ENCODE measurements at places on chromosomes 11 and 22.

- DNase-seq: no peak
These were observed 76.4 kb upstream of the DRD2 start for GRCh38 chr11:113551645-113552044.

- DNase-seq: no peak
These were observed 28.0 kb downstream of the ZC3H12C start for GRCh38 chr11:110121204-110121603.

- DNase-seq: no peak
These were observed 43.8 kb downstream of the KCNQ1OT1 start for GRCh38 chr11:2655834-2656622.

DNA sequence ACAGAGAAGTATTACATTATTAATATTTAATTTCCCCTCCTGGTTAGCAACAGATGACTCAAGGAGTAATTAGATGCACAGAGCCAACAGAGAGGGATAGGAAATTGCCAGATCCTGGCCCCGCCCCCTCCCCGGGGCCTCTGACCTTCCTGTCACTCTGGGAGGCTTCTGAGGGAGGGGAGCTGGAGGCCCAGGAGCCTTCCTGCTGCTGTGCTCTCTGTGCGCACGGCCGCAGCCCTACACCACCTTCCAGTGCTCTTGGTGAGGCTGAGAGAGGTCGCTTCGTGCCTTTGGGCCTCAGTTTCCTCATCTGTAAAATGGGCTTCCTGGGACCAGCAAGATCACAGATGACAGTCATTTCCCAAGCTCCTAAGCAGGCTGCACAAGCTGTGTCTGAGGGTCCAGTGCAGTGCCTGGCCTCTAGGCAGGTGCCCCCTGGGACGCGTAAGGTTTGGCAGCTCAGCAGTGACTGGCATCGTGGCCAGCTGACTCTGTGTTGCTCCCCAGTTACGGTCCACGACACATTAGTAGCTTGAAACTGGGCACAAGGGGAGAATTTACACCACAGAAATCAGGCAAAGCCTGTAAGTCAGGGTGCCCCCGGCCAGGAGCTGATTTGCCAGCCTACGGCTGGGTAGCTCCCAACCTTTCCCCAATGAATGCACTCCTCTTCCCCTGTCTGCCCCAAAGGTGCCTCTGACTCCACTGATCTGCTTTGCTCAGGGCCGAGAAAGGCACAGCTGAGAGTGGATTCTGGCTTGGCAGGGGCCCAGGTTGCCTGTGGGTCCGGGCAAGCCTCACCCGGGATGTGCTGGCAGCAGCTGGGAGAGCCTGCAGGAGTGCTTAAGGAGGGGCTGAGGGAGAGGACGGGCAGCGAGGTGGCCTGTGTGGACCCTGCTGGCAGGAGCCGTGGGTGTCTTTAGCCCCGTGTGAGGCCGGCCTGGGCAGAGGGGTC lies 2.3 kb downstream of the ADORA2A start:
- no peak for DNase-seq

DNA sequence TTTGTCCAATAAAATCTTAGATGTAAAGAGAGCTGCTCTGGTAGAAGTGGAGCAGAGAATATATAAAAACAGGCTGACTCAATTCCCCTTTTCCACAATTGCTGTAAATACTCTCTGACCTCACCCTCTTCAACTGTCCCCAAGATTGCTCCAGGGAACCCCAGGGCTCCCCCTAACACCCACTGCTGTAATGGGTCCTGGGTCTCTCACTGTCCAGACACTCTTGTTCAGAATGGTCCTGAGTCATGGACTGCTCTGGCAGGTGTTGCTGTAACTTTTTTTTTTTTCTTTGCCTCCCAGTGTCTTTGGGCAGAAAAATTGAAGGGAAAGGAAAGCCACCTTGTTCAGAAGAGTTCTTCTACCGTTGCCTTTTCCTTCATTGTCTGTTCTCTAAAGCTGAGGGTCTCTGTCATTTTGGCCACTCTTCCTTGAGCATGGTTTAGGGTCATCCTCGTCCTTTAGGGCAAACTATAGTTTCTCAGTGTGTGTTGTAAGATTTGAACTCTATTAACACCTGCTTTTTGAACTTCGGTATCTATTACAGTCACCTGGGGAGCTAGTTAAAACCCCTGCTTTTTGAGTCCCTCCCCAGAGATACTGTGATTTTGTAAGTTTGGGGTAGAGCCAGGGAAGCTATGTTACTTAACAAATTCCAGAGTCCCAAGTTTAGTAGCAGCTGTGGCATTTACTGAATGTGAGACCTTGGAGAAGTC lies 209.5 kb downstream of the NAV2 start:
- no peak for DNase-seq

- no peak for DNase-seq
These were observed 410.3 kb downstream of the KCNA4 start for GRCh38 chr11:29606330-29607031.

- peak; percentile 17 for DNase-seq
These were observed 115.9 kb upstream of the CCDC179 start for GRCh38 chr11:22976146-22976545.

GRCh38 chr11:43834286-43834685 lies 46.3 kb upstream of the ALKBH3 start:
- no peak for DNase-seq

GRCh38 chr22:37904572-37905533 lies 1.2 kb upstream of the MICALL1 start:
- DNase-seq: peak; percentile 92

- DNase-seq: no peak
These were observed 3.7 kb downstream of the LRRC32 start for GRCh38 chr11:76666830-76667229.

DNA sequence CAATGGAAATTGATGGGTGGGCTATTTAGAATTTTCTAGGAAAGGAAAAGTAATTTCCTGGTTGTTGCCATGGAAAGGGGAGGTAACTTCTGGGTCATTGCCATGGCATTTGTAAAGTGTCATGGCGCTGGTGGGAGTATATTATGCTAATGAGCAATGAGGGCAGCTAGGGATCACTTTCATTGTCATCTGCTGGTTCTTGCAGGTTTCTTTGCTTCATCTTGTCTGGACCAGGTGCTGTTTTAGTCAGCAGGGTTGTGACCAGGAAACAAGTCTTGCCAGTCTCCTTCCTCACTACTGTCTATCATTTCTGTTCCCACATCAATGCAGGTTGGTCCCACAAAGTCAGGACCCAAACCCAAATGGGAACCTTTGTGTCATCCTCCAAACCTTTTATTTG lies 237.6 kb upstream of the C11orf87 start:
- DNase-seq: no peak

DNA sequence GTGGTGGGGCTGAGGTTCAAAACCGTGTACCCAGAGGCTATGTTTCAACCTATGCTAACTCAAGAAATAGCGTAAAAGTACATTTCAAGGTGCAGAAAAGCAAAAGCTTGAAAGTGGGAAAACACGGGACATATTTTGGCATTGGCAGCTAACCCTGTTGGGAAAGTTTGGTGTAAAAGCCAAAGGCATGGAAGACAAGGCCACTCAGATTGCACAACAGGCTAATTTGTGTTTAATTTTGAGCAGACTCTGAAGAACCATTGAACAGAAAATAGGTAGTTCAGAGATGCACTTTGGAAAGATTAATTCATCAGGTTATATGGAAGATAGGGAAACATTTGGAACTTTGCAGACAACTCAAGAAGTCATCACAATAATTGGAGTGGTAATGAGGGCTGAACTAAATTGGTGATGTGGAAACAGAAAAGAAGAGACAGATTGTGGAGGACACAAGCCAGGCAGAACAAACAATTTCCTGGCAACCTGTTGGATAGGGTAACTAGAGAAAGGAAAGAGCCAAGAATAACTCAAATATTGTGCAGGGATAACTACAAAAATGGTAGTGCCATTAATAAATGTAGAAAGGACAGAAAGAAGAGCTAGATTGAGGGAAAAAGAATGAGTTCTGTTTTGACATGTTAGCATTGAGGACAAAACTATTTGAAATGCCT lies 140.5 kb upstream of the PGR start:
- DNase-seq: no peak

- no peak for DNase-seq
These were observed 25.2 kb downstream of the LIF start for GRCh38 chr22:30221121-30221992.

- no peak for DNase-seq
These were observed 6.4 kb upstream of the CCDC86 start for GRCh38 chr11:60835534-60835846.

DNA sequence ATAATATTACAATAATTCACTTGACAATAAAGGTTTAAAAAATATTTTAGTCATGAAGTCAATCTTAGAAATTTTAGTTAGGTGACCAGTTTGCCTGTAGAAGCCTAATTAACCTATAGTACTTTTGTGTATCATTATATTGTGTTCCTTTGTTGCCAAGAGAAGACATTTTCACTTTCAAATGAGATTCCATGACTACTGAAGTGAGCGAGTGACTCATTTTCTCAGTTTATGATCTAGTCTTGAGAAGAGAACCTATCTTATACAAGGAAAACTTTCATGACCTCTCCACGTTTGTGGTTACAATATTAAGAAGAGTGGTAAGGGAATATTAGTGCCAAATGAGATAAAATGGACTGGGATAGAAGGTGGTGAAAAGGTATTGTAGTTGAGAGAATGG lies 423.9 kb upstream of the CHORDC1 start:
- no peak for DNase-seq

DNA sequence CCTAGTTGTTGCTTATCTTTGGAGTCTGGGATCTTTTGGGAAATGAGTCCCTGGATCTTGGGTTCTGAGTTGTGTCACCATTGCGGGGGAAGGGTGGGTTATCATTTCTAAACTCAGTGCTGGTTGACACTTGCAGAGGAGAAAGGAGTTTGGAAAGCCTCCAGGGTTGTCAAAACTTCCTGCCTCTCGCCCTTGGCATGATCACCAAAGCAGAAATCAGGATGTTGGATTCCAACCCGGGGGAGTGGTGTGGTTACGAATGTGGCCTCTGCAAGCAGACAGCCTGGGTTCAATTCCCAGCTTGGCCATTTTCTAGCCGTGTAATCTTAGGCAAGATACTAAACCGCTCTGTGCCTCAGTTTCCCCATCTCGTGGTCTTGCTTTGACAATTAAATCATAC lies 24.3 kb downstream of the CD6 start:
- no peak for DNase-seq

DNA sequence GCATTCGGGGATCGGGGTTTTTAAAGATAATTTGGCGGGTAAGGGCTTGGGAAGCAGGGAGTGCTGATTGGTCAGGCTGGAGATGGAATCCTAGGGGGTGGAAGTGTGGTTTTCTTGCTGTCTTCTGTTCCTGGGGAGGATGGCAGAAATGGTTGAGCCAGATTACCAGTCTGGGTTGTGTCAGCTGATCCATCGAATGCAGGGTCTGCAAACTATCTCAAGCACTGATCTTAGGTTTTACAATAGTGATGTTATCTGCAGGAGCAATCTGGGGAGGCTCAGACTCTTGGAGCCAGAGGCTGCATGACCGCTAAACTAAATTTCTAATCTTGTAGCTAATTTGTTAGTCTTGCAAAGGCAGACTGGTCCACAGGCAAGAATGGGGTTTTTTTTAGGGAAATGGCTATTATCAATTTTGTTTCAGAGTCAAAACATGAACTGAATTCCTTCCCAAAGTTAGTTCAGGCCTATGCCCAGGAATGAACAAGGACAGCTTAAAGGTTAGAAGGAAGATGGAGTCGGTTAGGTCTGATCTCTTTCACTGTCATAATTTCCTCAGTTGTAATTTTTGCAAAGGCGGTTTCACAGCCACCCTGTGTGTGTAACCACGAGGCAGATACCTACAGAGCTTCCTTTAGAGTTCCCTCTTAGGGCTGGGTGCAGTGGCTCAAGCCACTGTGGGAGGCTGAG lies 10.2 kb downstream of the SCGB1A1 start:
- no peak for DNase-seq

GRCh38 chr11:68189888-68190287 lies 23.2 kb downstream of the KMT5B start:
- no peak for DNase-seq

DNA sequence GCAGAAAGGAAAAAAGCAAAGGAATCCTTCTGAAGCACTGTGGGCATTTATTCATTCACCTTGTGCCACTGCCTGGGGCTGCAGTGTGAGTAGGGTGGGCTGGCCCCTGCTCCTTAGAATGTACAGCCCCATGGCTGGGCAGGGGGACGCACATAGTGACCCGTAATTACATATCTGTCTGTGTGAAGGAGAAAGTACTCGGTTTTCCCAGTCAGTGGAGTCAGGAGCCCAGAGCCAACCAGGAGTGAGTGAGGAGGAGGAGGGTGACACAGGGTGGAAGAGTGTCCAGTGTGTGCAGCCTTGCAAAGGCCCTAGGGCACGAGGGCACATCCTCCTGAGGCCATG lies 91.9 kb downstream of the CDKN1C start:
- no peak for DNase-seq

DNA sequence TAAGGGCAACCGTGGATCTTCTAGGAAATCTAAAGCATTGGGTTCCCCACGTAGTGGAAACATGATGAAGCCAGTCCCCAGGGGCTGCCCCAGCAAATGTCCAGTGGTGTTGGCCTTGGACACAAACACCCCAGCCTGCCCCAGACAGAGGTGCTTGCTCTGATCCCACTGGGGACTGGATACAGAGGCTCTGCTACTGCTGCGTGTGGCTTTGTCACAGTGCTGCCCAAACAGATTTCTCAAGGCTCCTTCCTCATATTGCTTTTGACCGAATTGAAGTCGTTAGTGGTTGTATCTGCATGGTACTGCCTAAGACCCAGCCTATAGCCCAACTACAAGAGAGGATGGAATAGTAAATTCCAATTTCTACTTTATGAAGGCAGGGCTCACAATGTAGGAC lies 40.1 kb upstream of the CD44 start:
- no peak for DNase-seq

GRCh38 chr22:38694049-38694448 lies 6.7 kb downstream of the JOSD1 start:
- no peak for DNase-seq

DNA sequence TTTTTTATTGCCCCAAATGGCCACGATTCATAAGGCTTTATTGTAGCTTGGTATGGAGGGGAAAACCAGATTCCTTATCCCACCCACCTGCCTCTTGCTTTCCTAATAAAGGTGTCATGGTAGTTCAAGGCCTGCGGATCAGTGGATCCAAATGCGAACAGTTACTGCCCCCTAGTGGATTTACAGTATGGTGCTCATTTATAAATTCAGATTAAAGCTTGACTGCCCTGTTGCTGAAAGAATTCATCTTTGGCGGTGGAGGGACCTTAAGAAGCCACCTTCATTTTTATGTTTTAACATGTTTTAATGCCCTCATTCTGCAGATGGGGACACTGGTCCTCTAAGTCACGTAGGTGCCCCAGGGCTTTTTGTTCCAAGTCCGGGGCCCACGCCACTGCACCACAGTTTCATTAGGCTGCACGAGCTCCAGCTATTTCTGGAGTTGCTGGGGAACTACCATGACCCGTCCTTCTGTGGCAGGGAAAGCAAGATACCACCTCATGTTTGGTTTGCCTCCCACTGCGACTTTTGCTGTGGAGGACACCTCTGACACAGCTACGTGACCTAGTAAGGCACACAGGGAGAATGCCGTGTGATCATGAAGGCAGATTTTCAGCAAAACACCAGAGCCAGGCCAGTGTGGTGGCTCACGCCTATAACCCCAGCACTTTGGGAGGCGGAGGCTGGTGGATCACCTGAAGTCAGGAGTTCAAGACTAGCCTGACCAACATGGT lies 15.6 kb upstream of the INCENP start:
- DNase-seq: no peak

DNA sequence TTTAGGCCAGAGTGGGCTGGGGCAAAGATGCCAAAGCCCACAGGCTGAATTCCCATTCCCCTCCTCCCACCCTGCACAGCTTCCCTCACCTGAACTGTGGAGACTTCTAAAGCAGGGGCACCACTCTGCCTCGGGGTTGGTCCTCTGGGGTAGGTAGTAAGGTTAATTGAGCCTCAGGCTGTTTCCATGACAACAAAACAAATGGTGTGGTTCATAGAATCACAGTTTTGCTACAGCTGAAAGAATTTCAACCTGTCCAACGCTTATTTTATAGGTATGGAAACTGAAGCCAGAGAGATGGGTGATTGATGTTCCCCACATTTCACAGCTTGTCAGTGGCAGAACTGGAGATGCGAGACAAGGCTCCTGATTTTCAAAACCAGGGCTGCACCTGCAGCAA lies 109.5 kb downstream of the SNX19 start:
- DNase-seq: no peak

All from GM04503 (cell line).